NCI-H2081 treated with DMSO at 0.1 percent for 48 hours (cell line): ENCODE measurements at places on chromosomes 4 and X.

DNA sequence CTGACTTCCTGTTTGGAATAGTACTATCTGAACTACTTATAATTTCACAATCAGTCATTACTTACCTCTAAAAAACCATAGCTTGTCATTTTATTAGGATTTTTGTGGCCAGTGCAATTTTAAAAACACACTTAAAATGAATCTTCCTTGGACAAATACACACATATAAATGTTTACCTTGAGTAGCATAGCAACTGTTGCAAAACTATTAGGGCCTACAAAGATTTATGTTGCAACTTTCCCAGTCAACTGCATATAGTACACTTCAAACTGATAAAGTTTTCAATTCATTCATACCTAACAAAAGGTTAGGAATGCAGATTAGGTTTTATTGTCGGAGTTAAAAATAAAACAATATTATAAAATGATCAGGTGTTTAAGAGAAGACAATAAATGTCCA is 193.0 kb downstream of the PDGFC start:
- DNase-seq, result no peak

DNA sequence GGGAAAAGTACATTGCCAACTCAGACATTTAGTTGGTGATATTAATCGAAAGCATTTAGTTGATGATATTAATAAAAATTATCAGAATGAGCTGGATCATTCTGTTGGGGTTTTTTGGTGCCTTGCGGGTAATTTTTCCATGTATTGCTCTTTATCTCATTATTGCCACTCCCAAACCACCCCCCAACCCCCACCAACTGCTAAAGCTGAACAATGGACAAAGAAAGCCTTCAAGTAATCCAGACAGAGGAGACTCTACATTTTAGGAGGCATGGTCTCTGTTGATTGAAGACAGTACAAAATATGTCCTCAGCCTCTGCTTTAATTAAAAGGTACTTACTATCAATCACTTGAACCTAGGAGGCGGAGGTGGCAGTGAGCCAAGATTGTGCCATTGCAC is 22.5 kb downstream of the PDK3 start:
- no peak for DNase-seq

DNA sequence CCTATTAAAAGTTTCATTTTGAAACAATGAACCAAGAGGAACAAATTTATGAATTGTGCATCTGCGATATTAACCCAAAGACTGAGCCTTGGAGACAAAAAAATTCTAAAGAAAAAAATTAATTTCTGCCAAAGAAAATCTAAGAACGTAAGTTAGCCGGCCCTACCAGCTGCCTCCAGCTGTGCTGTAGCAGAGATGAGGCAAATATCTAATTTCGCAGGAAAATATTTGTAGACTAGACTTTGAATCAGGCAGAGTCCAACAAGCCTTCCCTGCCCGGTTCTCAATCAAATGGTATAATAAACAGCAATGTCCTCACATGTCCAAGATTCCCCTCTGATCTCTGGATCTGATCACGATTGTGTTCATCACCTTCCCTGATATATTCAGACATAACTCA is 21.2 kb upstream of the SMIM20 start:
- no peak for DNase-seq

- peak; percentile 3 for DNase-seq
Observed at GRCh38 chrX:116961872-116962582, 499.3 kb upstream of the CT83 start.

GRCh38 chr4:63325140-63325539 is 1084.1 kb downstream of the TECRL start:
- no peak for DNase-seq

- no peak for DNase-seq
Observed at GRCh38 chr4:137794764-137795254, 262.5 kb upstream of the PCDH18 start.
